ENCODE measurements at places on chromosomes 1 and 21.

DNA sequence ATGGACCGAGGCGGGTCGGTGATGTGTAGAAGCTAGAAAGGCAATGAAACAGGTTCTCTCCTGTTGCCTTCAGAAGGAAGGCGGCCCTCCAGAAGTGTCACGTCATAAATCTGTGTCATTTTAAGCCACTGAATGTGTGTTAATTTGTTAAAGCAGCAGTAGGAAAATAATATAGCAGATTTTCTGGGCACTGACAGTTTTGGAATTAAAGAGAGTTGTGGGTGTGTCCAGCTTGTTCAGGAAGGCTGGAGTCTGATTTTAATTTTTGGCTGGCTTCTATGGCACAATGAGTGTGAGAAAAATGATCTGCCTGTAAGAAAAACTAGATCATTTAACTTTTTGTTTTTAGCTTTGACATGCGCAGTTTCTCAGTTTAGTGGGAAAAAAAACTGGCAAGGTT is 177.3 kb downstream of the EDEM3 start:
- DNase-seq = no peak

- no peak for DNase-seq
Observed at GRCh38 chr1:31062867-31063380, 2.6 kb downstream of the PUM1 start.

DNA sequence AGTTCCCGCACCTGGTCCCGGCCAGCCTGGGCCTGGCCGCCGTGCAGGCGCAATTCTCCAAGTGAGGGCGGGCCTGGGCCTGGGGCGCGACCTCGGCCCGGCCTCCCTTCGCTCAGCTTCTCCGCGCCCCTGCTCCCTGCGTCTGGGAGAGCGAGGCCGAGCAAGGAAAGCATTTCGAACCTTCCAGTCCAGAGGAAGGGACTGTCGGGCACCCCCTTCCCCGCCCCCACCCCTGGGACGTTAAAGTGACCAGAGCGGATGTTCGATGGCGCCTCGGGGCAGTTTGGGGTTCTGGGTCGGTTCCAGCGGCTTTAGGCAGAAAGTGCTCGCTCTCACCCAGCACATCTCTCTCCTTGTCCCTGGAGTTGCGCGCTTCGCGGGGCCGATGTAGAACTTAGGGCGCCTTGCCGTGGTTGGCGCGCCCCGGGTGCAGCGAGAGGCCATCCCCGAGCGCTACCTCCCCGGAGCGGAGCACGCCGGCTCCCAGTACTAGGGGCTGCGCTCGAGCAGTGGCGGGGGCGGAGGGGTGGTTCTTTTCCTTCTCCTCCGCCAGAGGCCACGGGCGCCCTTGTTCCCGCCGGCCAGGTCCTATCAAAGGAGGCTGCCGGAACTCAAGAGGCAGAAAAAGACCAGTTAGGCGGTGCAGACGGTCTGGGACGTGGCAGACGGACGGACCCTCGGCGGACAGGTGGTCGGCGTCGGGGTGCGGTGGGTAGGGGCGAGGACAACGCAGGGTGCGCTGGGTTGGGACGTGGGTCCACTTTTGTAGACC is 1.2 kb downstream of the OLIG1 start:
- DNase-seq = peak; percentile 66

DNA sequence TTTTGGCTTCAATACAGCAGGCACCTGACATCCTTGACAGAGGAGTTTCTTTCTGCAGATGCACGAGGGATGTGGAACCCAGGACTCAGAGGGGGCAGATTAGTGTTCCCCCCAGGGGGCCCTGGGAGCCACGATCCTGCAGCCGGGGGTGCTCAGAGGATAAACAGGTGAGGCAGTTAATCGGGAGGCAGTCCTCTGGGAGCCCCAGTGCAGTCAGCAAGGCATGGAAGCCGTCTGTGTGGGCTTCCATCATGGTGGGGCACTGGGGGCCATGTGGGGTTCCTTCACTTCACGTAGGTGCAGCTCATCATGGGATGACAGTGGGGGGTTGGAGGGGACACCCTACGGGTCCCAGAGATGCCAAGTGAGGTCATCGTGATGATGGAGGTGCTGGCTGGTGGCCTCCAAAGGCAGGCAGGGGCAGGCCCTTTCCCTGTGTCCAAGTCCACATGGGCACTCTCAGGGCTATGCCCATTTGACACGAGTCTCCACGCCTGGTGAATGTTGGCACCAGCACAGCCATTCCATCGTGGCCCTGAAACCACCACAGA is 59.3 kb upstream of the ABCG1 start:
- peak; percentile 27 for DNase-seq

GRCh38 chr1:156922986-156923669 is 2.7 kb downstream of the LRRC71 start:
- no peak for DNase-seq

DNA sequence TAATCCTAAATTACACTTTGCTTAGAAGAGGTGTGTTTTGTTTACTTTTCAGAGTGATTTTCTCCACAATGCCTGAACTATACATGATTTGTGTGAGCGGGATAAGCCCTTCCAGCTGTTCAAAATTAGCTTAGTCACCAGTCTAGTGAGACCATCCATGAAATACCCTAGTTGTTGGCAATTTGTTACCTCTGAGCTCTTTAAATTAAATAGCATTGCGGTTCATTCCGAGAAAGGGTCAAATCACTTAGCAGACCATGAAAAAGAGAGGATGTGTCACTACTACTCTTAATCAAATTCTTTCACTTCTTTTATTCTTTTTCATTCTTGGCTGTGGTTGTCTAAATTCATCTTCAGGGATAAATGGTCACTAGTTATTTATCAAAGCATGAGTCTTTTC is 11.9 kb upstream of the VAV3 start:
- DNase-seq = no peak

- DNase-seq = no peak
Observed at GRCh38 chr1:37272626-37273025, 201.8 kb upstream of the ZC3H12A start.

DNA sequence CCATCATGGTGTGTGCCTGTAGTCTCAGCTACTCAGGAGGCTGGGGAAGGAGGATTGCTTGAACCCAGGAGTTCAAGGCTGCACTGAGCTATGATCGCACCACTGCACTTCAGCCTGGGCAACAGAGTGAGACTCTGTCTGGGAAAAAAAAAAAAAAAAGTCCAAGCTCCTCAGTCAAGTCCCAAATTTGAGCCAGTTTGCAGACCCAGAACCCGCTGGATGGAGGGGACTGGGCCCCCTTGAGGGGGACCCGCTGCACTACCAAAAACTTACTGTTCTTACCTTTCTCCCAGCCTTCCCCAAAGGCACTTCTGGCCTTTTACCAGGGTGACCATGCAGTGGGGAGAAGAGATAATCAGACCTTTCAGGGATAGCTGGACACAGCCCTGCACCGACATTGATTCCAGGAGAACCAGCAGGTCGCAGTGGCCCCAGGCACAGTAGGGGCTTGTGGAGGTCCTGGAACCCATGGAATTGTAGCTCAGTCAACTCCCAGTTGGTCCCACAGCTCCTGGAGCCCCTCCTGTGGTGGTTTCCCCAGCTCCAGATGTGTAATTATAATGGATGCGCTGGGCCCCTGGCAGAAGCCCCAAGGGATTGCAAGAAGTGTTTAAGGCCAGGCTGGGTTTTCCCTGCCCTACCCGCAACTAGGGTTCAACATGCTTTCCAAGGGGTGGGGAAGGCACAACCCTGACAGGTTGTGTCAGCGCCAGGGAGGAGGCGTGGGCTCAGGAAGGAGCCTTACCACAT is 4.1 kb upstream of the WNT9A start:
- DNase-seq = peak; percentile 41

- no peak for DNase-seq
Observed at GRCh38 chr1:14844356-14844755, 245.9 kb downstream of the KAZN start.

DNA sequence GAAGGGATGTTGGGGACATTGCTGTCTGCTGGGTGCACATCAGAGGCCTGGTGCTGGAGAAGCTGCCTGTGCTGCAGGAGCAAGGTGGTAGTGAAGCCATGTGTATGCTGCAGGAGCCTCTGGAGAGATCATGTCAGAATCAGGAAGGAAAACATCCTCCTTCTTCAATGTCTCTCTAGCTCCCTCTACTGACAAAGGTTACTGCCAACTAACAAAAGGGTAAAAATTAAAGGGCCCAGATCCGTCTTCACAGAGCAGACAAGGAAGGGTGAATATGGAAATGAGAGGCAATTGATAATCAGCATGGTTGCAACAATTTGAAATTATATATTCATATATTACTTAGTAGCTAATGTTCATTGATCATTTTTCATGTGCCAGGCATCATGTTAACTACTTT is 32.2 kb downstream of the FAM177B start:
- no peak for DNase-seq

DNA sequence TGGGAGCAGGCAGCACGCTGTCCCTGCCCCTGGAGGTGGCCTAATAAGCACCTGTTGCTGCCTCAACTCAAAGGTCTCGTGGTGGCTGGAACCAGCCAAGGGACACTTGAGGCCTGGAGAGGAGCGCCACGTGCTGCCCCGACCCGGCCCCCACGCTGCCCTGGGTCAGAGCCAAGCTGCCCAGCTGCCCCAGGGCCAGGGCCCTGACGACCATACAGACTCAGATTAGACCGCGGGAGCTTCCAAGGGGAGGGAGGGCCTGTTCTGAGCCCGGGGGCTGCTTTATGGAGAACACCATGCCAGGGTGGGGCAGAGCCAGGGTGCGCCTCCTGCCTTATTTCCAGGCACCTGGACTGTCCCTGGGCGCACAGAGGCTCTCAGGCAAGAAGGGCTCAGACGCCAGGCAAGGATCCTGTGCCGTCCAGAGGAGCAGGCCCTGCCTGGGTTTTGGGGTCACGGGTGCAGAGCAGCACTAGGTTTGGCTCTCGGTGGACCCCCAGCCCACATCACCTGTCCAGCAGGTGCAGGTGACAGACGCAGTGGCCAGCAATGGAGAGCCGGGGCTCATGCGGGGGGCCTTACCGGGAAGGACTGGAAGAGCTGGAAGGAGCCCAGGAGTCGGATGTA is 18.6 kb downstream of the KRTAP10-1 start:
- DNase-seq = no peak

- no peak for DNase-seq
Observed at GRCh38 chr1:68237040-68237439, 4.7 kb upstream of the WLS start.

DNA sequence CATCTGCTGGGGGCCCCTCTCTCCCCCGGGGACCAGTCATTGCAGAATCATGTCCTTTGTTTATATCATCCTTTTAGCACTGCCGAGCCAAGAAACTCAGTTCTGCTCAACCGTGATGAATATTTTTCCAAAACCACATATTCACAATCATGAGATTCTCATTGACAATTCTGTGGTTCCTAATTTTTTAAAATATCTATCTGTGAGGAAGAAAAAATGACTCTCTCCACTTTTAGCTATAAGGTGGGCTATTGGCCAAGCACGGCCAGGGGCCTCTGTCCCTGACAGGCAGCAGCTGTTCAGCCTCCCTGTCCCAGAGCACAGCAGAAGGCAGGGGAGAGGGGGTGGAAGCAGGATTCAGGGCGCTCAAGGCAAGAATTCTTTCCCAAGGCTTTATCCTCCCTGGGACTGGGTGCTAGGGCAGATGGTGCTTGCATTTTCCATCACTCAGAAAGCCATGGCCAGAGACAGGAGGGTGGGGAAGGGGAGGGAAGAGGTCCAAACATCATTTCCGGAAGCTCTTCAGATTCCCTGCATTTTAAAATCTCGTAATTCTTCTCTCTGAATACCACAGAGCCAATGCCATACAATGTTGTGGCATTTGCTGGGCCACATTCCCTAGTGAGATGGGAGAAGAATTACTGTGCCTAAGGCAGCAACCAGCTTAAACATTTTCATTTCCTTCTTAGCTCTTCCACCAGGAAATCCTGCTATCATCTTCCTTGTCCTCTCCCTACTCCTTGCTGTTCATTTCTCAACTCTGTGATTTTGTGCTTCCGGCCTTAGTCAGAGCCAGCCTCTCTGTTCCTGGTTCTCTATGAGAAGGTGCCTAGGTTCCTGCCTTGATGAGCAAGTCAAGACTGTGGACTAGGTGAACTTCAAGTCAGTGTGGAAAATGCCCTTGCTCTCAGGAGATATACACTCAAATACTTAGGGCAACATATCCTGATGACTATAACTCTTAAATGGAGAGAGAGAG is 60.3 kb downstream of the KCNJ6 start:
- no peak for DNase-seq

GRCh38 chr1:166814611-166815010 is 24.7 kb upstream of the POGK start:
- DNase-seq = no peak

GRCh38 chr1:180185971-180186645 is 31.4 kb downstream of the QSOX1 start:
- no peak for DNase-seq

GRCh38 chr1:7879228-7879627 is 26.4 kb upstream of the UTS2 start:
- DNase-seq = no peak

DNA sequence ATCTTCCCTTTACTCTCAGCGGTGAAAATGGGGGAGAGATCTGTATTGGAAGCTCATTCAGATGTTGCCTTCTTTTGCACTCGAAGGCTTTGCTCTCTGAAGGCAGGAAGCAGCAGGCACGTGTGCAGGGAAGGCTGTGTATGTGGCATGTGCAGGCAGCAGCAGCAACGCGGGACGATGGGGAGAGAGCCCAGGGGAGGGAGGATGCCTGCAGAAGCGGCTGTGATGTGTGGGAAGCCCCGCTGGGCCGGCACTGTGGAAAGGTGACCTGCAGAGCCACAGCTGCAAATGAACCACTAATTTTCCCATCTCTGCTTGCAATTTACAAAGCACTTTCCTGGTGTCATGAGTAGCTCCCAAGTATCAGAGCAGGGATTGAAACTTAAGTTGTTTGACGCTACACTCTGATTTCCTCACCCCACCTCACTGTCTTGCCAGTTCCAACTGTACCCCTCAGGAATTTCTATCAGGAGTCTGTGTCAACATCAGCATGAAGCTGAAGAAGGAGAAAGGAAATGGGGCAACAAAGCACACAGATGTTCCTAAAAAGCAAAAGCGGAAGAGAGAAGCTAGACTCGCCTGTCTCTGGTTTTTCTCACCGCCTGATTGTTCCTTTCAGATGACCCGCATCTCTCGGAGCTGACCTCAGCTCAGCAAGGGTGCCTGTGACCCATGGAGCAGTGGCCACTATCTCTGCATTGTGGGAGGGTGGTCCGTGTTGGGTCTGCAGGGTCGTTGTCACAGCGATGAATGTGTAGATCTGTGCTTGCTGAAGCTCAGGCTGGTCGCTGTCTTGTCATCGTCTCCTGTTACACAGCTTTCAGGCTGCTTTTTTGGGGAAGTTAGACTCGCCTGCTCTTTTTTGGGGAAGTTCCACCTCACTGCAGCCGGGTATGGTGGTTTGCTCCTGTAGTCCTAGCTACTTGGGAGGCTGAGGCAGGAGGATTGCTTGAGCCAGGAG is 156.1 kb downstream of the KIF26B start:
- DNase-seq = peak; percentile 64

Measured in ecto neural progenitor cell (in vitro differentiated cells).